ENCODE measurements at places on chromosomes 11 and 22.

GRCh38 chr22:50317674-50318073 lies 9.1 kb downstream of the DENND6B start:
- DNase-seq, result no peak

GRCh38 chr11:118240999-118241763 lies 11.0 kb downstream of the MPZL3 start:
- peak; percentile 69 for DNase-seq

GRCh38 chr11:79076526-79077115 lies 364.2 kb downstream of the TENM4 start:
- DNase-seq, result no peak

DNA sequence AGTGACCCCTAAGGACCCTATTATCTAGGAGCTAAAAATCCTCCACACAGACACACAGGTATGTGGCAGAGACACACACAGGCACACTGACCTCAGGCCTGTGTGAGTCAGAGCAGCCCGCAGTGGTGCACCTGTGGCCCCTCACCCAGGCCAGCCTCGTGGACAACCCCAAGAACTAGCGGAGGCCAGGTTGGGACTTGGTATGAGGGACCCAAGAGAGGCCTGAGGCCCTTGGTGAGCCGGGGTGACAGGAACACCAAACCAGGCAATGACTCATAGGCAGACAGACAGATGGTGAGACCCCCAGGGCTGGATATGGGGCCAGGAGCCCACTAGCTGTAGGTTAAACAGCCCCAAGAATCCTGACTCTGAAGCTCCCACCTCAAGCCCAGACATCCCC lies 6.0 kb downstream of the CASTOR1 start:
- DNase-seq, result no peak

DNA sequence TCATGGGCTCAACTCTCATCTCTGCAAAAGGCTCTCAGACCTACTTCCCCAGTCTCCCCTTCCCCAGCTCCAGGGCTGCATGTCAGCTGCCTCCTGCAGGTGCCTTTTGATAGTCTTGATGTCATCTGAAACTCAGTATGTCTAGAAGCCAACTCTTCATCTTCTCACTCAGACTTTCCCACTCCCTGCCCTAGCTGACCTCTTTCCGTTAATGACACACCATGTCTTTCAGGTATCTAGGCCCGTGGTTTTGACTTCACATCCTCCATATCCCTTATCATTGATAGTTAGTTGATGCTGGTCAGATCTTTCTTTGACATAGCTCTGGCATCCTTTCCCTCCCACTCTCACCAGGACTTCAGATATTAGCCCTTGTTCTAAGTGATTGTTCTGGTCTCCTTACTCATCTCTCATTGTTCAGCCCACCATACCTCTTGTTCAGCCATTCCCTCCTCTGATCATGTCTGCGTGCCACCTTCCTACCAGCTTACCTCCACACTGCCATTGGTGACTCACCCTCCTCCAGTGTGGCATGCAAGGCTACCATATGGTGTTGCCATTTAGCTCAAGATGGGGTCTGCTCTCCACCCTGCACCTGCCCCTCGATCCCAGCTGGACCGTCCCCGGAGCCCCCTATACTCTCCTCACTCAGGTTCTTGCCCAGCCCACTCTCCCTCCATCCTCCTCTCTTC lies 18.4 kb downstream of the TTC12 start:
- no peak for DNase-seq

DNA sequence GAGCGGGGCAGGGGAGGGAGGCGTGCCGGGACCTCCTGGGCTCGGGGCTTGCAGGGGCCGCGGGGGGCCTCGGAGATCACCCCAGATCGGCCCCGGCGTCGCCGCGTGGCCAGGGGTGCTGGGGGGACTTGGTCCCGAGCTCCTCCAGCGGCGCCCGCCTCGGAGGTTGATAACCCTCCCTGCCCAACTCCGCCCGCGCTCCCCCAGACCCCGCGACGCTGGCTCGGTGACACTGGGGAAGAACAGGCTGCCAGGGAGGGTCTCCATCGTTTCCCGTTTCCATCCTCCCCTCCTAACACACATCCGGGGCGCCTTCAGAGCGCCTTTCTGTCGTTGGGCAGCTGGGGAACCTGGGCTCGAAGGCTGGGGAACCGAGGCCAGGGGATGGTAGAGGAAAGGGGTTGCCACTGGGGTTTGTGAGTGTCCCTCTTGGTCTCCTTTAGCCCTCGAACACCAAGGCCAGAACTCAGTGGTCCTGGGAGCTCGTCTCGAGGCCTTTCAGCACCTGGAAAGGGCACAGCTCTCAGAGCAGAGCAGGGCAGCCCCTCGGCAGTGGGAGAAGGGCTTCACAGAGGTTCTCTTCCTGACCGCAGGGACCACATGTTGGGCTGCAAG lies 431 bp downstream of the SLC37A2 start:
- DNase-seq, result no peak

- no peak for DNase-seq
These were observed 138.2 kb upstream of the MTMR2 start for GRCh38 chr11:96062134-96062533.

- no peak for DNase-seq
These were observed 113.6 kb upstream of the MTMR2 start for GRCh38 chr11:96037405-96037949.

All from activated naive CD4-positive, alpha-beta T cell treated with Interleukin-2 at 50 U/mL for 16 hours (primary cell).